ENCODE measurements at places on chromosomes 2 and 18.

DNA sequence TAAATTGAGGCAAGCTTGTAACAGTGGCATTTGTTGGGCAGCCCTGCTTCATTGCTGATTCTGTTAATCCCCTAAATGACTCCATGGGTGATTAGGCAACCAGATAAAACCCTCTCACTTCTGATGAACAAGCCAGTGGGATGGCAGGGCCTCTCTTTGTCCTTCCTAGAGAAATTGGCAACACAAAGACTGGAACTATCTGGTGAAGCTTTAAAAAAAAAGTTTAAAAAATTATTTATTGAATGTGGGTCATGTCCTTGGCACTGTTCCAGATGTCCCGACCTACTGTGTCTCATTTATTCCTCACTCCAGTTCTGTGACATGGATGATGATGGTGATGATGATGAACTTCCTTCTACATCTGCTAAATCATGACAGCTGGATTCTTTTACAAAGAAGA lies 30.8 kb downstream of the NRP2 start:
- DNase-seq = peak; percentile 52

DNA sequence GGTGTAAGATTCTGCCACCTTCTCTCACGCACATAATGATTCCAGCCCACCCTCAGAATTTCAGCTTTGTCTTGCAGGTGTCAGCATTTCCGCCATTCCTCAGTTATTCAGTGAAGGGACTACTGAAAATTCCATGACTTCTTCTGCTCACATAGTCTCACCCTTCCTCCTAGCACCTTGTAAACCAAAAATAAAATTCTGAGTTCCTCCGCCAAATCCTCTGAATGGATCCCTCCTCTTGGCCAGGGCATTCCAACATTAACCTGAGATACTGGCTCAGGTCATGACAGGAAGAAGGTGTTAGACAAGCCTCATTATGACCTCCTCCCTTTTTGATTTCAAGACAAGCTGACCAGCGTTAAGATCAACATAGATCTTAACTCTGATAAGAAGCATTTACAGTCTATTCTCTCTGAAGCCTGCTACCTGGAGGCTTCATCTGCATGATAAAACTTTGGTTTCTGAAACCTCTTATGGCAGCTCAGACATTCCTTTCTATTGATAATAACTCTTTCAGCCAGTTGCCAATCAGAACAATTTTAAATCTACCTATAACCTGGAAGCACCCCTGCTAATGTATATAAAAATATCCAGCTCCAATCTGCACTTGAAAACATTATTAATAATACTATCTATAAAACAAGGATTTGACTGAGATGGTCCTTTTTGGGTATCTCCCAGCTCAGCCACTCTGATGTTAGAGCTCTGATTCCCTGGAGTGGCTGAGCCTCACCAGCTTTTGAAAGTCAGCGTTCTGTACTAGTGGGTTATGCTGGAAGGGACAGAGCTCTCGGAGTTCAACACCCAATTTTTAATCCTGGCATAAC lies 136.4 kb upstream of the APCDD1 start:
- no peak for DNase-seq

- peak; percentile 69 for DNase-seq
These were observed at the start of gene SNRNP200 for GRCh38 chr2:96305091-96305978. Gene SNRNP200, minus strand, starts transcription at chr2:96305546. Its CDS starts 109 bp downstream, at chr2:96305437.

DNA sequence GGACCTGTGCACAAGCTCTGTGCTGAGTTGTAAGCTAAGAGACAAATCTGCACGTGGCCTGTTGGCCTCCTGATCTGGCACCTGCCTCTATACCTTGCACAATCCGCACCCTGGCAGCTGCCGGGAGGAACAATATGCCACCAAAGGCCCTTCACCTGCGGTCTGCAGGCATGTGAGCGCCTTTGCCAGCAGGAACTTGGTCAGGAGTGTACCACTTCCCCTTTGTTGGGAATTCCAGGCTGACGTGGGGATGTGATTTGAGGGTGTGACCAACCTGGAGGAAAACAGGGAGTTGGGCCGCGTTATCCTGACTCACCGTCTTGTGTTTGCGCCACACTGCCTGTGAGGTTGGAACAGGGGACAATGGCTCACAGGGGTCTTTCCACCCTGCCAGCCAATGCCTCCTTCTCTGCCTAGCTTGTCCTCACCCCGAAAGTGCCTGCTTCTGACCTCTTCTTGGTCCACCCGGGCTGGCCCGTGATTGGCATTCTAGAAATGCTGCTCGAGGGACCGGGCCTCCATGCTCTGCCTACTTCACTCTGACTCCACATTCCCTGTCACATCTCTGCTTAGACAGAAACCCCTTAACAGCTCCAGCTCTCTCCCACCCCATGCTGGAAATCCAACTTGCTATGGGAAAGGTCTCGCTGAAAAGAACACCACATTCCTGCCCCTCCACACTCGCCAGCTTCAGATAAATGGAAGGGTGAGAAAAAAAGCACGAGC lies 67.1 kb upstream of the MAP4K4 start:
- no peak for DNase-seq

- DNase-seq = peak; percentile 16
These were observed 7.2 kb upstream of the TSN start for GRCh38 chr2:121748202-121748601.

- DNase-seq = no peak
These were observed 3.2 kb upstream of the MGAT4A start for GRCh38 chr2:98734162-98734561.

- DNase-seq = no peak
These were observed 93.9 kb downstream of the VWC2L start for GRCh38 chr2:214504599-214505376.

DNA sequence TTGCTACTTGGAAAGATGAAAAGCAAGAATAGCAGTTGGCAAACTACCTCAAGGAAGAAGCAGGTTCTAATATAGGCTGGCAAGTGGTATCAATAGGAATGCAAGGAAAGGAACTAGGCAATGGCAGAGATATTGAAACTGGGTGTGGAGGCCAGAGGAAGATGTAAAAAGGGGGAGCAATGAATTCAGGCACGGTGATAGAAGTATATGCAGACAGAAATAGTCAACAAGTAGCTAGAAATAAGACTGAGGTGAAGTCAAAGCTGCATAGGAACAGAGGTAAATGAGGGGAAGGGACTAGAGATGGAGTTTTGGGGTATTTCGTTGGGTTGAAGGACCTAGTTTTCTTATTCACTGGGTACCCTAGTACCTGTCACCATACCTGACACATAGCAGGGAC lies 4.1 kb downstream of the PCBP1 start:
- no peak for DNase-seq

DNA sequence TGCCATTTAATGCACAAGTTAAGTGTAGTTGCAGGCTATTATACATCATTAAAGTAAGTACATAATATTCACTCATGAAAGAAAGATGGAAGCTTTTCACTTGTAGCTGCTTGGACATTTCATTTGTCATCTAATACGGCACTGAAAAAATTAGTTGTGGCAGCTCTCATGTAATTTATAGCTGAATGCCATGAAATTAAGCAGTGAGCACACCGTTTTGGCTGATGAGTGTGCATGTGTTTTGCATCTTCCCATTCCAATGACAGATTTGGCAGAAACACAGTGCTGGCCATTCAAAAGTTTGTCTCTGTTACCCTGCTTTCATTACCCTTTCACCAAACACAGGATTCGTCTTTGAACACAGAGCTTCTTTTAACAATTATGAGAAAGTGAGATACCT lies 174.0 kb downstream of the PTGR3 start:
- no peak for DNase-seq

DNA sequence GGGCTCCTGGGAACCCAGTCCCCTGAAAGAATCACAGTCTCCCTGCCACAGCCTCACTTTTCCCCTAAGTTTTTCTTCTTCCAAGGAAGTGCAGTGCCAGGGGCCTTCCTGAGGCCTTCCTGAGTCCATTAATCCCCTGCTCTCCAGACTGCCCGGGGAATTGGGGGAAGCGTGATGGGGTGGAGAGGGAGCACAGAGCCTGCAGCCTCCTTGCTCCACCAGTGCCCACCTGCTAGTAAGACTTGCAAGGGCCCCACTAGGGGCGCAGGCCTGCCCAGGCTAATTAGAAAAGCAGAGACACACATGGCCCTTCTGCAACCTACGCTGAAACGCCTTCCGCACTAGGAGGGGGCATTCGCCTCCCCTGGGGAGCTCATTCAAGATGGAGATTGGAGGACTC lies 110.6 kb downstream of the MRO start:
- DNase-seq = no peak

DNA sequence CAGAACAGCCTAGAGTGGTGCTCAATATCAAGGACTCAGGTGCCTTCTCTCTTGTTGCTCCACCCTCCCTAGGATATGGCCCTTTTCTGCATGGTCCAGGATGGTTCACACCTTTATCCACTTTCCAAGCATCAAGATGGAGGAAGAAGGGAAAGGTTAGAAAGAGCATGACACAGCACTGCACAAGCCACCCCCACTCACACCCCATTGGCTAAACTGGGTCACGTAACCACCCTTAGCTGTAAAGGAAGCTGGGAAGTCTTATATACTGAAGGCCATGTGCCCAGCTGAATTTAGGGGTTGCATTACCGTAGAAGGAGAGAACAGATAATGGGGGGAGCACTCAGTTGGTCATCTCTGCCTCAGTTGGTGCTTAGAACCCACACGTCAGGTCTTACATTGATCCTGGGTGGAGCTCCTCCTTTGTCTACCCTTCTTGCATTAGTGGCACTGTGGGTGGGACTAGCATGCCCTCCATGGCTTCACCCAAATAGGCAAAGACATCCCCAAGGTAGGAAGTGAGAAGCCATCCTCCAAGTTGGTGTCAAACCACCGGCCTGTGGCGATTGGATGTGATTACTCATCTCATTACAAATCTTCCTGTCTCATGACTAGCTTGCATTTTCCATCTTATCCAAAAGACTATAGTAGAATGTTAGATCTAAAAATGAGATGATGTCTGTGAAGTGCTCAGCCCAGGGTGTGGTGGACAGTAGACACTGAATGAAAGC lies 248.5 kb downstream of the HAUS1 start:
- DNase-seq = no peak

- DNase-seq = no peak
These were observed 199.6 kb downstream of the MGAT5 start for GRCh38 chr2:134453476-134453875.

GRCh38 chr2:83340424-83340823 lies 1118.7 kb downstream of the SUCLG1 start:
- no peak for DNase-seq

DNA sequence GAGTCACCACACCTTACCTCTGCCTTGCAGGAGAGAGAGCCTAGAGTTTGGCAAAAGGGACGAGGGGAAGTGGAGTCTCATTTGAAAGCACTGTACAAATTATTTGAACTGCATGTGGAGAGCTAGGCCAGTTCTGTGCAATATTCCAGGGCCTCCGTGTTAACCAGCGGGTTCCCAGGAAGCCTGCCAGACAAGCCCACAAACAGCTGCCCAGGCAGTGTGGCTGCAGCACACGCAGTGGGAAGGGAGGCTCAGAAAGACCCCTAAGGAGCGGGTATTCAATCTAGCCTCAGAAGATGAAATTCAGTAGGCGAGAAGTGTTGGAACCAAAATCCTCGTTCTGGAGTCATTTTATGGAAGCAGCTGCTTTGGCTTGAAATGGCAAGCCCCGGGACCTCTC lies 30.7 kb downstream of the CNGA3 start:
- DNase-seq = no peak

GRCh38 chr18:44849361-44849760 lies 168.7 kb downstream of the SETBP1 start:
- DNase-seq = no peak

- DNase-seq = no peak
These were observed 32.8 kb upstream of the IL1B start for GRCh38 chr2:112869258-112869842.

- DNase-seq = no peak
These were observed 2.3 kb downstream of the IMPA2 start for GRCh38 chr18:11983592-11983991.

GRCh38 chr2:16508490-16508851 lies 157.2 kb downstream of the CYRIA start:
- DNase-seq = no peak

DNA sequence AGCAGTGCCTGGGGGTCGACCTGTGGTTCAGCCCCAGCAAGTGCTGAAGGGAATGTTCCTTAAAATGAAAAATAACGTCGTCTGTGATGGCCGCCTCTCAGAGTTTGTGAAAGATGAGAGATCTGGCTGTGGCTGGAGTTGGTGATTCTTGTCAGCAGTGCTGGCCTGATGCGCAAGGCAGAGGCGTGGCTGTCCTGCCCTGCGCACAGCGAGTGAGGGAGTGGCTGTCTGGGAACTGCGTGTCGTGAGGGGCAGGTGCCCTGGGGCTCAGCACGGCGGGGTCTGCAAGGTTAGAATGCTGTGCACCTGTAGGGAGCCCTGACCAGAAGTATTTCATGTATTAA lies 8.8 kb downstream of the NFATC1 start:
- DNase-seq = no peak

DNA sequence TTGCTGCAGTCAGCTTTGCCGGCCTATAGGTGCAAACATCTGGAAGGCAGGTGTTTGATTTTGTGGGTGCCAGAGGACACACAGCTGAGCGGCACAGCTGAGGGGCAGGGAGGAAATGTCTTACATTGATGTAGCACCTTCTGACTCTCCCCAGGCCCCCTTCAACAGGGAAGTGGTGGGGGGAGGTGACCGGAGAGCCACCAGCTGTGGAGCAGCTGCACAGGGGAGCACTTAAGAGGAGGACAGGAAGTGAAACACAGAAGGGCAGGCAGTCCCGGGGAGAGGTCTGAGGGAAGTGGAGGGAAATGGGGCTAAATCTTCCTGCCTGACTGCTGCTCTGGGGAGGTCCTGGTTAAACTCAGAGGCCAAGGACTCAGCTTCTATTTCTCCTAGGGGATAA lies 409.1 kb downstream of the TNS1 start:
- DNase-seq = no peak

DNA sequence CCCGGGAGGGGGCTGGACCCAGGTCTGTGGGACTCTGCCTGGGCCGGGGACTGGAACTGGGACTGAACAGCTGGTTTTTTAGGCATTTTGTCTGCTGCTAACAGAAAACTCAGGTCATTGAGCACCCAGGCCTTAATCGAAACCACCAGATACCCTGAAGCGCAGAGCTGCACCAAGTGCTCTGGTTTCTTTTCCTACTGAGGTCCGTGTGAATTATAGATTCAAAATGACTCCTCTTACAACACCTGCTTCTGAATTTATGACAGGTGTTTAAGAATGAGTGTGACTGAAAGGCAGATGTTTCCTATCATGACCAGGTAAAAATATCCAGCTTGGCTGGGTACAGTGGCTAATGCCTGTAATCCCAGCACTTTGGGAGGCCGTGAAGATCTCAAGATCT lies 47.8 kb downstream of the TRAPPC12 start:
- DNase-seq = no peak

DNA sequence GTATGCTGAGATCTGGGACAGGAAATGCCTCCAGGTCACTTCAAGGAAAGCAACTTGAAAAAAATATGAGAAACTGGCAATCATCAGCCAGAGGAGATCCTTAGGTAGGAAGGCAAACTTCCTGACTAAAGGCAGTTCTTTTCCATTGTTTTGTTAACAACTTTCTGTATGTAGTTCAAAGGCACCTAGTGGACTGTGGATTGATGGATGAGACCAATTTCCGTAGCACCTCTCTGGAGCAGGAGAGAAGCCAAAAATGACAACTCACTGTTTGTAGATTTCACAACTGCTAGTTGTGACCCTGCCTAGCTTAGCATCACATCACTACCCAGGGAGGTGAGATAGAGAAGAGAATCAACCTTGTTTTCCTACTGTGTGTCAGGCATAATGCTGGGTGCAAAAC lies 21.8 kb upstream of the NOSTRIN start:
- DNase-seq = no peak

GRCh38 chr2:212050871-212051270 lies 487.7 kb downstream of the ERBB4 start:
- no peak for DNase-seq
